ENCODE measurements at places on chromosomes 1 and 21. TPM values are rescaled to one million over a fixed set of nuclear protein-coding genes. Genes with fewer than 3 reads are reported as not detected.

The ASCL5 gene
- not detected for total RNA-seq

GRCh38 chr1:244047621-244048255, 3.3 kb upstream of the ZBTB18 start:
- H3K4me3 ChIP-seq = peak overlapping the region; percentile 94
- no peaks in the 10 kb centered on the region for H3K36me3 ChIP-seq
- H3K27me3 ChIP-seq = no peaks in the 10 kb centered on the region
- peak; percentile 70 for DNase-seq
- H3K4me1 ChIP-seq = no peaks in the 10 kb centered on the region

GRCh38 chr1:10438677-10439163, 8.5 kb downstream of the CENPS start:
- no peak overlapping the region for H3K4me3 ChIP-seq
- H3K27ac ChIP-seq = no peak overlapping the region
- H3K27me3 ChIP-seq = no peaks in the 10 kb centered on the region
- H3K36me3 ChIP-seq = no peaks in the 10 kb centered on the region
- DNase-seq = no peak
- no peaks in the 10 kb centered on the region for H3K4me1 ChIP-seq

- H3K4me1 ChIP-seq = no peaks in the 10 kb centered on the region
- H3K27ac ChIP-seq = peak overlapping the region; percentile 76
- no peaks in the 10 kb centered on the region for H3K27me3 ChIP-seq
- H3K36me3 ChIP-seq = no peaks in the 10 kb centered on the region
Observed at GRCh38 chr1:155910621-155911121, 478 bp downstream of the RIT1 start.

DNA sequence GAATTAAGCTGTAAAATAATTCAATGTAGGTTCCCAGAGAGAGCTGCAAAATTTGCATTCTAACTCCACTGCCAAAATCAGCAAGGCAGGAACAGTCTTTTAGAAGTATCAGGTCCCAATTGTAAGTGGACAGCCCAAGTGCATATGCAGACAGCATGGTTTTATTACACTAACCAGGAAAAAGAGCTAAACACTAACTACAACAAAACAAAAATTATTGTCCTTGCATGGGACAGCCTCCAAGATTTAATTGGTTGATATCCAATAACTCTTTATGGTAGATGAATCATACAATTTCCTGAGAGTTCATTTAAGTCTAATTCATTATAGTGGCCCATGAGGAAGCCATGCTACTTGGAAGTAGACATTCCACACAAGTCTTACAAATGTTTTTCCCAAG, 154.3 kb upstream of the ZNF648 start:
- H3K27ac ChIP-seq = no peak overlapping the region
- DNase-seq = no peak
- H3K36me3 ChIP-seq = no peaks in the 10 kb centered on the region
- H3K4me3 ChIP-seq = no peak overlapping the region
- no peaks in the 10 kb centered on the region for H3K4me1 ChIP-seq
- no peaks in the 10 kb centered on the region for H3K27me3 ChIP-seq

GRCh38 chr1:29033829-29034466, 89.8 kb downstream of the TMEM200B start:
- no peaks in the 10 kb centered on the region for H3K4me1 ChIP-seq
- H3K4me3 ChIP-seq = no peak overlapping the region
- no peak overlapping the region for H3K27ac ChIP-seq
- H3K27me3 ChIP-seq = no peaks in the 10 kb centered on the region
- no peak for DNase-seq

The MAN1C1 gene
- 56.9 TPM for total RNA-seq

- no peak overlapping the region for H3K27ac ChIP-seq
- H3K4me3 ChIP-seq = no peak overlapping the region
- DNase-seq = no peak
- no peaks in the 10 kb centered on the region for H3K4me1 ChIP-seq
- no peaks in the 10 kb centered on the region for H3K27me3 ChIP-seq
- no peaks in the 10 kb centered on the region for H3K36me3 ChIP-seq
Observed at GRCh38 chr1:45230537-45230936, 24.1 kb upstream of the ZSWIM5 start.

- H3K27ac ChIP-seq = peak overlapping the region; percentile 24
- peaks cover 8% of the 10 kb centered on the region for H3K4me1 ChIP-seq
- no peaks in the 10 kb centered on the region for H3K27me3 ChIP-seq
- H3K36me3 ChIP-seq = no peaks in the 10 kb centered on the region
- no peak for DNase-seq
Observed at GRCh38 chr1:115648717-115649691, 7.2 kb downstream of the VANGL1 start.

DNA sequence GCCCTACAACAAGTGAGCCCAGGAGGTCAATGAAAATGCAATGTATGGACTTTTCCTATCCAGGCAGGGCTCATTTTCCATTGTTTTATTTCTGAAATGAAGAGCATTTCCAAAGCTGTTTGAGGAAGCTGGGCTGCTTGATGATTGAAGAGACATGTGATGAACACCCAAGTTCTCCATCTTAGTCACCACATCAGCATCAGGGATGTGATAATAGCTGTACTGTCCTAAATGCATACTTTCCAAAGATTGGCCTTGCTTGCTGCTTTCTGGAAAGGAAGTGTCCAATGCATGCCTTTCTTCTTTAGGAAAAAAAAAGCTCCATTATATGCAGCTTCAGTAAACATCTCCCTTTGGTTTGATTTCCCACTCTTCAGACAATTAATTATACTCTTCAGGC, 425.9 kb upstream of the RUNX1 start:
- DNase-seq = no peak
- no peak overlapping the region for H3K4me3 ChIP-seq
- H3K36me3 ChIP-seq = no peaks in the 10 kb centered on the region

The HSD3B1 gene
- total RNA-seq = not detected

- H3K4me1 ChIP-seq = no peaks in the 10 kb centered on the region
- H3K27me3 ChIP-seq = no peaks in the 10 kb centered on the region
- no peak overlapping the region for H3K4me3 ChIP-seq
- no peaks in the 10 kb centered on the region for H3K36me3 ChIP-seq
Observed at GRCh38 chr1:44832056-44832705, 10.9 kb downstream of the PTCH2 start.

The PAPPA2 gene
- total RNA-seq = 0.64 TPM

DNA sequence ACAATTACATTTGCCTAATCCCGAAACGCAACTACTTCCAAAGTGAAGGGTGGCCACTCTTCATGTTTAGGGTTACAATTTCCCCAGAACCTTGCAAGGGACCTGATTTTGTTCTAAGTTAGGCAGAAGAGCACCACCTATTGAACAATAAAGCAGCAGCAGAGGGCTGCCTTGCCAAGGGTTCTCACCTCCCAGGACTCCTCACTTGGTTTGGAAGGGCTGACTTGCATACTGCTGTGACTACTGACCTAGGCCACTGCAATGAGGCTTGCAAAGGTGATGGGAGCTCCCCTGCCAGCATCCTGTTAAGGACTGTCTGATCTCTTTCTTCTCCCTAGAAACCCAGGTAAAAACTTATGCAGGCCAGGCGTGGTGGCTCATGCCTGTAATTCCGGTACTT, 14.2 kb downstream of the MTOR start:
- no peak overlapping the region for H3K4me3 ChIP-seq
- H3K27ac ChIP-seq = no peak overlapping the region
- no peaks in the 10 kb centered on the region for H3K36me3 ChIP-seq
- no peaks in the 10 kb centered on the region for H3K27me3 ChIP-seq
- no peak for DNase-seq

The S100A7A gene
- not detected for total RNA-seq

The SLAMF9 gene
- total RNA-seq = not detected

- no peaks in the 10 kb centered on the region for H3K27me3 ChIP-seq
- no peaks in the 10 kb centered on the region for H3K36me3 ChIP-seq
- H3K4me3 ChIP-seq = peak overlapping the region; percentile 90
- H3K27ac ChIP-seq = no peak overlapping the region
Observed at GRCh38 chr1:247077876-247078257, 744 bp downstream of the ZNF670 start.

The ZNF648 gene
- total RNA-seq = 0.73 TPM

DNA sequence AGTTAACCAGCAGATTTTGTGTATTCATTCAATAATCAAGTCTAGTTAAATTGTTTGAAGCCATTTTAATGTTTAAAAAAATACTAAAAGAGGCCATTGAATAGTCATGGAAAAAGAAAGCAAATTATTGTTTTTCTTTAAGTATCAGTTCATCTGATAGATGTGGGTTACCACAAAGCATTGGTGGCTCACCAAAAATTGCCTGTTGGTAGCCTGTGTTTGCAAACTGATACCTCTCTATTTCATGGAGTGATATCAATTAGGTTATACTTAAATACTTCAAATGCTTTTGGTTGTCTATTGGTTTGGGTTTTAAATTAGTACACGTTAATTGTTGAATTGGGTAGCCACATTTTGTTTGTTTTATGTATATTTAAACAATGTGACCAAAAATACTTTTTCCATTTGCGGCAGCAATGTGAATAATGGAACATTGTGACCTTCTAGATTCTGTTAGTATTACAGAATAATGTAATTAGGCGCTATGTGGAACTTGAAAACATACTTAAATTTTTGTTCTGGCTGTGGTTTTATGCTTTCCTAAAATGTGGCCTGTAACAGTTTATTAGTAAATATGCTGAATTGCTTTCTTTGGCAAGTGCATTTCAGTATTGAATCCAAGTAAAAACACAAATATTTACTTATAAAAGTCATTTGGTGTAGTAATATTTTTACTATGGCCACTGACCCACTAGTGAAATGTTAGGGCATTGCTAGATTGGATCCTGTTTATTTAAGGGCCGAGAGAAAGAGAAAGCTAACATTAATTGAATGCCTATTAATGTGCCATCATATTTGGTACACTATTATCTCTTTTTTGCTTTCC, 37.1 kb upstream of the NBL1 start:
- H3K27me3 ChIP-seq = no peaks in the 10 kb centered on the region
- no peak overlapping the region for H3K4me3 ChIP-seq
- H3K4me1 ChIP-seq = peaks cover 16% of the 10 kb centered on the region
- no peaks in the 10 kb centered on the region for H3K36me3 ChIP-seq
- H3K27ac ChIP-seq = peak overlapping the region; percentile 34

The TGFB2 gene
- total RNA-seq = 9.3 TPM

The KRTAP19-1 gene
- total RNA-seq = not detected

DNA sequence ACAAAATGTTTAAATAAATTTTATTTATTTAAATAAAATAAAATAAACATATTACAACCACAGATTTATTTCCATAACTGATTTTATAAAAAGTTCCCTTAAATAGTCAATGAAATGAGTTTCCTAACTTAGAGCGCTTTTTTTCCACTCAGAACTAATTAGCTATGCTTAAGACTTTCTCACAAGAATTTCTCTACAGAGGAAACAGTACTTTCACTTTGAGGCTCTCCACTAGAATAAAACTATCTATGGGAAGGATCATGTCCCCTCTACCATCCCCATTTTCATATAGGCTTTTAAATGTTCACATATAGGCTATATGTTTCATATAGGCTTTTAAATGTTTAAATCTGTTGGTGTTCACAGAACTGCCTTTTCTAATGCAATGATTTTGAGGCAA, 40.0 kb upstream of the DPH5 start:
- H3K4me1 ChIP-seq = no peaks in the 10 kb centered on the region
- H3K27ac ChIP-seq = no peak overlapping the region
- H3K4me3 ChIP-seq = no peak overlapping the region
- H3K27me3 ChIP-seq = no peaks in the 10 kb centered on the region
- no peak for DNase-seq

The OR2G6 gene
- not detected for total RNA-seq

DNA sequence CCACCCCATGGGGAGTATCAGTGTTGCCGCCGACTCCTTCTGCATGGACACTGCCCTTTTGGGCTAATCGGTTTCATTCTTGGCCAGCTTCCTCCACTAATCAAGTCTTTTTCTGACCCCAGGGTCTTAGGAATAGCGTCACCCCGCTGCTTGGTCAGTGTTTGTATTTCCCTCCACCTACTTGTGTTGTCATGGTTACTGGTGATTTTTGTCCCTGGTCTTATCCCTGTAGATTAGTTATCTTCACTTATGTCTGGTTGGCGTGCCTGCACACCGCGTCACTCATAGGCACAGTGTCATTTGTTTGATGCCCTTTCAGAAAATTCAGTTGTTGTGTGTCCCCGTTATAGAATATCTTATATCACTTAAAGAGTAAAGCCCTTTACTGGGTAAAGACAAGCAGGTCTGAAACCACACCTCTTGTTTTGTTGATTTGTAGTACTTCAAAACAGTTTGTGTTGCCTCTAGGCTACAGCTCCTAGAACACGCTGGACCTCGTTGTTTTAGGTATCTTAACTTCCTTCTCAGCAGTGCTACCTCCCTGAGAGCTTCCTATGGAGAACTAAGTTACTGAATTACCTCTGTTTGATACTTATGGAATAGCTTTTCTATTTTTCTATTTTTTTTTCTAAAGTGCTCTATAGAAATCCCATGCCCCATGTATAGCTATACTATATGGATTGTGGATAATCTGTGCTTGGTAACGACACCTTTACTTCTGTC, 868 bp downstream of the PPP1R12B start:
- no peak for DNase-seq
- H3K36me3 ChIP-seq = no peaks in the 10 kb centered on the region
- no peaks in the 10 kb centered on the region for H3K27me3 ChIP-seq

GRCh38 chr1:8431019-8431418, 113.1 kb downstream of the SLC45A1 start:
- H3K36me3 ChIP-seq = no peaks in the 10 kb centered on the region
- no peak overlapping the region for H3K27ac ChIP-seq
- H3K4me3 ChIP-seq = no peak overlapping the region
- no peaks in the 10 kb centered on the region for H3K27me3 ChIP-seq

DNA sequence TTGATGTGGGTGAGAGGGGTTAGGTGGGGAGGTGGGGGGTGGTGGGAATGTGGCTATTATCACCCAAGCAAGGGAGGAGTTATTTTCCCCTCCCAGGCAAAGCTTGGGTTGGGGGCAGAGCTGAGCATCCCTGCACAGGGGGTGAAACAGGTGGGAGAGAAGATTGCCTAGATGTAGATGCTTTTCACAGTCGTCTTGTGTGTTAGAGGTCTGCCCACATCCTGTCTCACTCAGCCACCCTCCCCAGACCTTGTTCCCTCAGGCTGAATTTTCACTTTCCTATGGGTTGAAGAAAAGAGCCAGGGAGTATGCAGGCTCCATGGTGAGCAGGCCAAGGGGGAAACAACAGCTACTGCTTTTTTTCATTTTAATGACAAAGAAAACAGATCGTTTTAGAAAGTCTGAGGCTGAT, 223.5 kb downstream of the KIF26B start:
- no peaks in the 10 kb centered on the region for H3K27me3 ChIP-seq
- no peaks in the 10 kb centered on the region for H3K4me1 ChIP-seq
- H3K36me3 ChIP-seq = no peaks in the 10 kb centered on the region
- H3K27ac ChIP-seq = no peak overlapping the region

GRCh38 chr1:147129116-147129873, 43.0 kb downstream of the PRKAB2 start:
- no peaks in the 10 kb centered on the region for H3K36me3 ChIP-seq
- no peak for DNase-seq
- no peaks in the 10 kb centered on the region for H3K4me1 ChIP-seq
- H3K27ac ChIP-seq = no peak overlapping the region

DNA sequence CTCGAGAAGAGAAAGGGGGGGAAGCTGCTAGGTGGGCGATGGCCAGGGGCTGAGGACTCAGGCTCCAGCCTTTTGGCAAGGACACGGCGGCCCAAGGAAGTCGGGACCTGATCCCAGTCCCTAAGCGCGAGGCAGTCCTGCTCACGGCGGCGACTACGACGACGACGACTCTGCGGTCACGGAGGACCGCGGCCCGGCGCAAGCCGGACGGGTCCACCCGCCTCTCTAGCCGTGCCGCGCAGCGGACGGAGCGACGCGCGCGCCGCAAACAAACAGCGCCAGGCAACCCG, 401 bp downstream of the WNT9A start:
- no peaks in the 10 kb centered on the region for H3K36me3 ChIP-seq
- H3K4me3 ChIP-seq = peak overlapping the region; percentile 67
- peaks cover 10% of the 10 kb centered on the region for H3K4me1 ChIP-seq
- H3K27ac ChIP-seq = peak overlapping the region; percentile 70

GRCh38 chr1:161307230-161307768, 2.5 kb downstream of the MPZ start:
- H3K36me3 ChIP-seq = no peaks in the 10 kb centered on the region
- H3K4me3 ChIP-seq = no peak overlapping the region
- DNase-seq = no peak
- peaks cover 8% of the 10 kb centered on the region for H3K4me1 ChIP-seq

All from ovary (tissue), 10 donors.